ENCODE measurements at places on chromosomes 12 and 14.

GRCh38 chr12:32118806-32119205 is 12.2 kb downstream of the BICD1 start:
- DNase-seq: no peak
- peaks cover 3% of the 10 kb centered on the region for H3K36me3 ChIP-seq
- no peak overlapping the region for H3K4me3 ChIP-seq
- no peaks in the 10 kb centered on the region for H3K27me3 ChIP-seq
- no peak overlapping the region for H3K27ac ChIP-seq

DNA sequence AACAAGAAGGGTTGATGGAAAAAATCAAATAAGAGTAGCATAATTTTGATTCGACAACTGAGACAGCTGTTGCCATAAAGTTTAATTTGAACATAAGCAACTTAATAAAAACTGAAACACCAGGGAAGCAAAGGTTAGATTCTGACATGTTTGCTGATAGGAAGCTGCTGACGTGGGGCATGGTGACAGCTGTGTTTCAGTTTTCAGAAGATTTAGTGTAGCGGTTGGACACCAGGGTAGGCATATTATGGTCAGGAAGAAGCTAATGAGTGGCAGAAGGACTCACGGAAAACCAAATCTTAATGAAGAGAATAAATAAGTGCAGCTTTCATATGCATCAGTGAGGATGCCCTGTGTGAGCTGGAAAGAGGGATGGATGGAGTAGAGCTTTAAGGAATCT is 336.7 kb upstream of the RPL10L start:
- no peak overlapping the region for H3K27ac ChIP-seq
- H3K4me3 ChIP-seq: no peak overlapping the region
- no peaks in the 10 kb centered on the region for H3K4me1 ChIP-seq
- DNase-seq: no peak
- H3K36me3 ChIP-seq: no peaks in the 10 kb centered on the region

GRCh38 chr12:14950982-14951746 is 10.2 kb downstream of the ARHGDIB start:
- no peaks in the 10 kb centered on the region for H3K27me3 ChIP-seq
- no peak for DNase-seq
- H3K27ac ChIP-seq: peak overlapping the region; percentile 97
- peaks cover 86% of the 10 kb centered on the region for H3K36me3 ChIP-seq
- H3K4me3 ChIP-seq: peak overlapping the region; percentile 68
- peaks cover 84% of the 10 kb centered on the region for H3K4me1 ChIP-seq

- peaks cover 32% of the 10 kb centered on the region for H3K36me3 ChIP-seq
- no peak overlapping the region for H3K27ac ChIP-seq
- peaks cover 10% of the 10 kb centered on the region for H3K4me1 ChIP-seq
- H3K27me3 ChIP-seq: no peaks in the 10 kb centered on the region
These were observed 58.8 kb downstream of the ERGIC2 start for GRCh38 chr12:29322157-29322556.

GRCh38 chr14:86243158-86243557 is 713.2 kb downstream of the FLRT2 start:
- DNase-seq: no peak
- H3K4me3 ChIP-seq: no peak overlapping the region
- H3K36me3 ChIP-seq: no peaks in the 10 kb centered on the region
- no peak overlapping the region for H3K27ac ChIP-seq

DNA sequence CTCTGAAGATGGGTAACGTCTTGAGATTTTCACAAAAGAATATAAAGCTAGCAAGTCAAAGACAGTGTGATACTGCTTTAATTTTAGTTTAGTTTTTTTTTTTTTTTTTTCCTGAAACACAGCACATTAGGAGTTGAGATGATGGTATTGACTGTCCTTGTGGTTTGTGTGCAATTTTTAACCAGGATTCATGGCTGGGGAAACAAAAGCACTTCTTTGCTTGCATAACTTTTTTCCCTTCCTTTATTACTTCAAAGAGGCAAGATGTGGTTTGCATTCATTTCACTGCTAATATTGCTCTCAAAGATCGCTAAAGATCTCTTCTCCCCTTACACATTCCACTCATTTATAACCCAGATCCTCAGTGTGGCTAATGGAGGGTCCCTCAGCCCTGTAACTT is 157.1 kb upstream of the PZP start:
- H3K36me3 ChIP-seq: no peaks in the 10 kb centered on the region
- H3K4me1 ChIP-seq: peaks cover 46% of the 10 kb centered on the region
- no peak for DNase-seq

- H3K4me1 ChIP-seq: peaks cover 58% of the 10 kb centered on the region
- H3K27ac ChIP-seq: peak overlapping the region; percentile 58
- no peak overlapping the region for H3K4me3 ChIP-seq
- H3K27me3 ChIP-seq: no peaks in the 10 kb centered on the region
- DNase-seq: peak; percentile 54
These were observed 15.3 kb downstream of the TNFRSF1A start for GRCh38 chr12:6326316-6327228.

DNA sequence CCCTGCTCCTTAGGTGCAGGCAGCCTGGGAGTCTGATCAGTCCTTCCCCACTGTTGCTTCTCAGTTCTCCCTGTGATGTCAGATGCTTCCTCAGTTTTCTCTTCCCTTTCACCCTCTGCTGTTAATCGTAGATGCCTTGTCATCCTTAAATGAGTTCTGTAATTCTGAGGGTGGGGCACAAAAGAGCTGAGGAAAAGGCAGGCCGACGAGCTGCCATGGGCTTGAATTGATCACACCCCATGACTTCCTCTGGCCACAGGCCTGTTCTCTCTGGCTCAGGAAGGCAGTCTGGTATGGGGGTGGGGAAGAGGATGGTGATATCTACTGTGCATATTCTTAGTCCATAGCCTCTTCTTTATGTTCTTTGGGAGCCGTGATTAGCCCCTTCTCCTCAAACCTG is 5.2 kb upstream of the AP1G2 start:
- H3K27ac ChIP-seq: no peak overlapping the region
- DNase-seq: no peak
- H3K27me3 ChIP-seq: peaks cover 32% of the 10 kb centered on the region
- H3K4me3 ChIP-seq: no peak overlapping the region
- peaks cover 20% of the 10 kb centered on the region for H3K4me1 ChIP-seq

DNA sequence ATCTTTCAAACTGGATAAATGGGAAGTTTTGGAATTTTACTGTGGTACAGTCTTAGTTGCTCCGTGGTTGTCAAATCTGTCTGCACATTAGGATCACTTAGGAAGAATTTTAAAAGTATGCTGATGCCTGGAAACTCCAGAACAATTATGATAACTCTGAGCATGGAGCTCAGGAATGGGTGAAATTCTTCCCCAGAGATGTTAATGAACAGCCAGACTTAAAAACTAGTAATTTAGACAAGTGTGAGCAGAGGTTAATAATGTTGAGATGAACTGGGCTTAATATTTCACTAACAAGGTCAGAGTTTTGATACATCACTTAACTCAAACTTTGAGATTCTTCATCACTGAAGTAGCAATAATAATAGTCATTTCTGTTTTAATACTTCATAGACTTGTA is 94.5 kb downstream of the NTS start:
- no peaks in the 10 kb centered on the region for H3K27me3 ChIP-seq
- no peaks in the 10 kb centered on the region for H3K4me1 ChIP-seq
- no peak for DNase-seq
- no peak overlapping the region for H3K4me3 ChIP-seq
- H3K27ac ChIP-seq: no peak overlapping the region

GRCh38 chr14:67461341-67461985 is 27.1 kb downstream of the TMEM229B start:
- no peaks in the 10 kb centered on the region for H3K27me3 ChIP-seq
- H3K4me3 ChIP-seq: no peak overlapping the region
- no peaks in the 10 kb centered on the region for H3K36me3 ChIP-seq
- no peak overlapping the region for H3K27ac ChIP-seq

- no peaks in the 10 kb centered on the region for H3K4me1 ChIP-seq
- no peak overlapping the region for H3K27ac ChIP-seq
- H3K27me3 ChIP-seq: peaks cover 10% of the 10 kb centered on the region
- no peak for DNase-seq
- no peak overlapping the region for H3K4me3 ChIP-seq
These were observed 134.9 kb upstream of the FRMD6 start for GRCh38 chr14:51516706-51517395.

- H3K4me1 ChIP-seq: no peaks in the 10 kb centered on the region
- no peaks in the 10 kb centered on the region for H3K36me3 ChIP-seq
- no peak overlapping the region for H3K27ac ChIP-seq
- no peak overlapping the region for H3K4me3 ChIP-seq
- no peaks in the 10 kb centered on the region for H3K27me3 ChIP-seq
- DNase-seq: no peak
These were observed 350.7 kb downstream of the C12orf50 start for GRCh38 chr12:87678453-87678852.

GRCh38 chr12:44287545-44287944 is 451.7 kb downstream of the TMEM117 start:
- H3K4me3 ChIP-seq: no peak overlapping the region
- H3K27ac ChIP-seq: no peak overlapping the region
- H3K4me1 ChIP-seq: peaks cover 21% of the 10 kb centered on the region
- DNase-seq: no peak

GRCh38 chr12:94730847-94731246 is 80.5 kb upstream of the TMCC3 start:
- H3K27ac ChIP-seq: no peak overlapping the region
- H3K4me1 ChIP-seq: no peaks in the 10 kb centered on the region
- no peak for DNase-seq
- H3K4me3 ChIP-seq: no peak overlapping the region
- H3K36me3 ChIP-seq: no peaks in the 10 kb centered on the region
- peaks cover 5% of the 10 kb centered on the region for H3K27me3 ChIP-seq

GRCh38 chr12:113932381-113933196 is 33.5 kb downstream of the RBM19 start:
- H3K4me1 ChIP-seq: peaks cover 23% of the 10 kb centered on the region
- H3K27ac ChIP-seq: no peak overlapping the region
- H3K27me3 ChIP-seq: no peaks in the 10 kb centered on the region
- no peak overlapping the region for H3K4me3 ChIP-seq
- DNase-seq: no peak

DNA sequence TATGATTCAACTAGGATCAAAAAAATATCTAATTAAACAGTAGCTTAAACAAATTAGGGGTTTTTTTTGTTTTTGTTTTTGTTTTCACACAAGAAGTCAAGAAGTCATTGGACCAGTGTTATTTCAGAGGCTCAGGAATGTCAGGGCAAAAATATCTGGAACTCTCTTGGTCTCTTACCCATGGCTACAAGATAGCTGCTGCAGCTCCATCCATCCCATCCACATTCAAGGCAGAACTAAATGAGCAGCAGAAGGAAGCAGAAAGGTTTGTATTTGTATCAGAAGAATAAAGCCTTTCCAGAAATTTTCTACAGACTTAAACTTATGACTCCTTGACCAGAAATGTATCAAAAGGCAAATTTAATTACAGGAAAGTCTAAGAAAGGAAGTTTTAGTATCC is 33.8 kb upstream of the BCL2L14 start:
- peaks cover 3% of the 10 kb centered on the region for H3K27me3 ChIP-seq
- no peaks in the 10 kb centered on the region for H3K36me3 ChIP-seq
- H3K4me3 ChIP-seq: no peak overlapping the region
- H3K27ac ChIP-seq: no peak overlapping the region
- no peak for DNase-seq

DNA sequence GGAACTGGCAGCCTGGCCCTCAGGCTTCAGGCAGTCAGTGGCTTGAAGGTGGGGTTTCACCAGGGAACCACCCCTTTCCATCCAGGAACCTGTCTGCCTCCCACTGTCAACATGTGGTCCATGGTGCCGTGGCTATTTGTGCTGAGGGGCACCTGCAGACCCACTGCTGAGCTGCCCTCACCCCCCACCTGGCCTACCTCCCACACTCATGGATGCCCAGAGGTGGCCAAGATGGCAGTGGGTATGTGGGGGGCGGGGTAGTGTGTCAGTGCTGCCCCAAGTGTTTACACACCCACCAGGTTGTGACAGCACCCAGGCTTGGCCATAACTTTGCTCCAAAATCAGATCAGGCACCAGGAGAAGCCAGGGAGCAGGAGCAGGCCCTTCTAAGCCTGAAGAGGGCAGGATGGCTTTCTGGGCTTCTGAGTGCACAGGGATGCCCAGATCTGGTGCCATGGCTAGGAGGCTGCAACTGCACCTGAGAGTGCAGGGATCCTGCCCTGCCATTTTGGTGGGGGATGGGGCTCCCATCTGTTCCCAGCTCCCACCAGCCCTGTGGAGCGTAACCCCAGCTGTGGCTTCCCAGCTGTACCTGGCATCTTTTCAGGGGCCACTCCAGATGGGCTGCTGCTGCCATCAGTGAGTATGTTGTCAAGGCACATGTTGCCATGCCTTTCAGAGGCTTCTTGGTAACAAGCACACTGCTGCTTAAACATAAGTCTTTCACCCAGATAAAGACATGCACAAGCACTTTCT is 263.9 kb downstream of the LRIG3 start:
- no peaks in the 10 kb centered on the region for H3K4me1 ChIP-seq
- H3K27me3 ChIP-seq: no peaks in the 10 kb centered on the region
- no peak overlapping the region for H3K27ac ChIP-seq
- no peak overlapping the region for H3K4me3 ChIP-seq

- H3K27ac ChIP-seq: no peak overlapping the region
- no peak for DNase-seq
- H3K4me1 ChIP-seq: no peaks in the 10 kb centered on the region
- no peak overlapping the region for H3K4me3 ChIP-seq
- H3K27me3 ChIP-seq: peaks cover 4% of the 10 kb centered on the region
- no peaks in the 10 kb centered on the region for H3K36me3 ChIP-seq
These were observed 198.7 kb downstream of the DACT1 start for GRCh38 chr14:58836303-58836974.

DNA sequence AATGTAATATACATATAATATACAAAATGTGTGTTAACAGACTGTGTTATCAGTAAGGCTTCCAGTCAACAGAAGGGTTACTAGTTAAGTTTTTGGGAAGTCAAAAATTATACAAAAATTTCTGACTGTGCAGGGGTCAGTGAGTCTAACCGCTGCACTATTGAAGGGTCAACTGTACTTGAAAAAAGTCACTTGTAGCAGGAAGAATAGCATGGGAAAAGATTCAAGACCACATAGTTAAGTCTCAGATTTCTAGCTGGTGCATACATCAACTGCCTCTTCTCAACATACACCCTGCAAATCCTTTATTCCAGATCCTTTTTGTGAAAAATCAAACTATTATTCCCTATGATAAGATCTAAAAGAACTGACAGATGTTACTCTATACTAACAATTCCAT is 5.9 kb downstream of the EPS8 start:
- H3K36me3 ChIP-seq: no peaks in the 10 kb centered on the region
- H3K4me3 ChIP-seq: no peak overlapping the region
- peaks cover 38% of the 10 kb centered on the region for H3K27me3 ChIP-seq
- no peak overlapping the region for H3K27ac ChIP-seq

DNA sequence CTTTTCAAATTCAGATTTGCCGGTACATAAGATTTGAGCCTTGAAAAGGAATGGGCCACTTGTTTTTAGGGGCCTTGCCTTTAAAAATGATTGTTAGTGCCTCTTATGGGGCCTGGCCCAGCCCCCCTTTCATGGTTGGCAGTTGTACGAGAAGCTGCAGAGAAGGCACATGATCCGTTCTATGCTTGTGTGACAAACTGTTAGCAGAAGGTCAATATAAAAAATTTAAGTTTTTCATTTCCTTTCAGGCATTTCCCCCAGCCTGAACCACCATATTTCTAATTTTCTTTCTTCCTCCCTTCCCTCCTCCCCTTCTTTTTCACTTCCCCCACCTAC is 119.1 kb downstream of the PLXNC1 start:
- peaks cover 72% of the 10 kb centered on the region for H3K4me1 ChIP-seq
- peaks cover 31% of the 10 kb centered on the region for H3K36me3 ChIP-seq
- no peaks in the 10 kb centered on the region for H3K27me3 ChIP-seq
- no peak overlapping the region for H3K27ac ChIP-seq
- DNase-seq: peak; percentile 37
- H3K4me3 ChIP-seq: no peak overlapping the region
